ENCODE measurements at places on chromosomes 1 and 21. TPM values are rescaled to one million over a fixed set of nuclear protein-coding genes. Genes with fewer than 3 reads are reported as not detected.

OR2L2 gene
- total RNA-seq = not detected

KCNA2 gene
- total RNA-seq = 0.18 TPM

COL11A1 gene
- total RNA-seq = 3.0 TPM

KCNE2 gene
- total RNA-seq = not detected

FBLIM1 gene
- 31.1 TPM for total RNA-seq

COL24A1 gene
- total RNA-seq = not detected

C1orf198 gene
- 14.2 TPM for total RNA-seq

Measured in A549 treated with ZK216348 at 1 μM for 4 hours (cell line).